NCI-H446 (cell line): ENCODE measurements at places on chromosomes 5 and 9.

DNA sequence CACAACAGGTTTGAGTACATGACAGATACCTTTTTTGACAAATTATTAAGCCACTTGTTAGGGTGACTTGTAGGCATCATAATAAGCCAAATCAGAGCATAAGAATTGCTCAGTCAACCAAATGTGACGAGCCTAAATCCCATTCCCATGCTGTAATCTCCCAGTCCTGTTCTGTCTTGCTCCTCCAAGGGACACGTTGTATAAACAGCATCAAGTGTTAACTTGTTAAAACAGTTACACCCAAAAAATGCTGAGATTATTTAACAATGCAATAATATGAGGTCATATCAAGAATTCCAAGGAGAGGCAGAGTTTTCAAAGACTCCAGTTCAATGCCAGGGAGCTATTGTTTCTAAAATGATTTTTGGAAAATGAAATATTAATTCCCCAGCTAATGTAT, 76.2 kb downstream of the SH3TC2 start:
- no peak for DNase-seq

DNA sequence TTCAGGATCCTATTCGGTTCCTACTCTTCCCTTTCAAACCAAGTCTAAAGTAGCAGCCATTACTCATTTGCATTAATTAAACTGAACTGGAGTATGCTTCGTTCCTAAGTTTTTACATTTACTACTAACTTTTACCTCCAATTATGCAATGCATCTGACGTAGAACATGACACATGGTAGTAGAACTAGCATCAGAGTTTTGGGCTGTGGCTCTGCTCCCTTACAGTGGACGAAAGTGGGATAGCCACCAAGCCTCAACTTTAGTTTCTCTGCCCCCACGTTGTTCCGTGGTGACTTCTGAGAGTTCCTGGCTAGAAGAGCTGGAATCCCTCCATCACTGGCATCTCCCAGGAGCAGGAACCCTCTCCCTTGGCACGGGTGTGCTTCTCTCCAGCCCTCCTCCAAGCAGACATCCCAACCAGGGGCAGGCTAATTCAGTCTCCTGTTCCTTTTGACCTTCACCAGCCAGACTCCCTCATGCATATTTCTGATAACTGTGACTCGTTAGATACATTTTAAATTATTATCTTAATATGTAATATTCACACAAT, 2.9 kb downstream of the IFNE start:
- no peak for DNase-seq

DNA sequence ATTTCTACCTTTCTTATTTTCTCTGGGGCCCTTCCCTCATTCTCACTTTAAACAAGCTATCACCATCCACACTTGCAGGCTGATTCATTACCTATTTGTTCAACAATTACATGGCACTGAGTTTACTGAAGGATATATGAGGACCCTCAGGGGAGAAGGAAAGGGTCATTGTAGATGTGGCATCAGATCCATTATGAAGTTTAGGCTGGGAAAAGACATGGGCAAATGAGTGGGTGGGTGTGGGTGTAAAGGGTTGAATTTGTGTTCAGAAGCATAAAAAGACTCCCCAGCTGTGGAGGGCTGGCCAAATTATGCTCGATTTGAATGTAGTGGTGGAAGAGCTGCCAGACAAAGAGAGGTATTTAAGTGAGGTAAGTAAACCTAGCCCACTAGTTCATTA, 55.9 kb upstream of the MTAP start:
- DNase-seq = no peak

- no peak for DNase-seq
These were observed 100.9 kb upstream of the PTGER4 start for GRCh38 chr5:40578501-40579451.

- no peak for DNase-seq
These were observed 85.1 kb downstream of the SSBP2 start for GRCh38 chr5:81665795-81666194.

DNA sequence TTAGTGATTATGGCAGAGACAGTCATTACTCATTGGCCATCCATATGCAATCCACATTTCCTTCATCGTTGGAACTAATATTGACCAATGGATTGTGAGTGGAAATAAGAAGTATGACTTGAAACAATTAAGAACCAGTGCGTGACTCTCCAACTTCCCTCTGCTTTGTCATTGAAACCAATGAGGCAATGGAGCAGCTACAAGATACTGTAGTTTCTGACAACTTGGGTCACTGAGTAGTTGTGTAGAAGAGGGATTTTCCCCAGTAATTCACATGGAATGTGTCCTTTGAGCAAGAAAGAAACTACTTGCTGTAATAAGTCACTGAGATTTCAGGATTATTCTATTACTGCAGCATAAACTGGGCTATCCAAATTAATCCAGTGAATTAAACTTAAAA, 785.3 kb upstream of the RIOK2 start:
- DNase-seq = no peak

DNA sequence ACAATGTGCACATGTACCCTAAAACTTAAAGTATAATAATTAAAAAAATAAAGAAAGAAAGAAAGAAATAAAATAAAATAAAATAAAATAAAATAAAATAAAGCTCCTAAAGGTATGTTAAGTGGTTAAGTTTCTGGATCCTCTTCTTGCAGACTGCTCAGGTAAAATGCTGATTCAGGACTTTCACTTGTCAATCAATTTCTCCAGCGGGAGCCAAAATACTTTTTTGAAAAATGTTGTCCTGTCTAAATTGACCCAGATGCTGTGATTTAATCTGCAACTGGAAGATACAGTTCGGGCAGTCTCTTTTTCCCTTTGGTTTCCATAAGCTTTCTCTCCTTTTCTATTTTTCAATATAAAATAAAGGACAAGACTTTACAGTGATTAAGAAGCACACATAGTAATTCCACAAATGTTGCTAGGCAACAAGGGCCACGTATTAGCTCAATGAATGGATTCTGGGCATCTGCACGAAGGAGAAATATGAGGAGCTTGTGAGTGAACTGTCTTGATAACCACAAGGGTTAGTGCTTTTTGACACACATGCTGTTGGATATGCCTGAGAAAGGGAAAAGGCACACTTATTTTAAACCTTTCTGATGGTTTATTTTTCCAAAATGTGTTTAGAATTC, 38.6 kb downstream of the HTR4 start:
- DNase-seq = peak; percentile 1

DNA sequence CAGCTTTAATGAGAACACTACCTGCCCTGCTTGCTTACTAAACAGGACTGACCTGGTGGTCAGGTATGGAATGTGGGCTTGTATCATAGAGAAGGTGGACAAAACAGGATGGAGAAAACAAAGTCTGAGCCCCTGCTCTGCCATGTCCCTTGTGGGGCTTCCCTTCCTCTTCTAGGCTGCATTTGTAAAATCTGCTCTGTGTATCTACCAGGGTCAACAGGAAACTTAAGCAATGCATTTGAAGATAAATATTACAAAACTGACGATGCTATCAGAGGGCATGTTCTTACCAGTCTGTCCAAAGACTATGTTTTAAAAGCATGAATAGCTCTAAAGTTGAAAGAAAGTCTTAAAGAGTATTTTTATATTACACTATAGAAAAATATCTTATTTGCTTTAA, 228.7 kb downstream of the DCP2 start:
- no peak for DNase-seq

DNA sequence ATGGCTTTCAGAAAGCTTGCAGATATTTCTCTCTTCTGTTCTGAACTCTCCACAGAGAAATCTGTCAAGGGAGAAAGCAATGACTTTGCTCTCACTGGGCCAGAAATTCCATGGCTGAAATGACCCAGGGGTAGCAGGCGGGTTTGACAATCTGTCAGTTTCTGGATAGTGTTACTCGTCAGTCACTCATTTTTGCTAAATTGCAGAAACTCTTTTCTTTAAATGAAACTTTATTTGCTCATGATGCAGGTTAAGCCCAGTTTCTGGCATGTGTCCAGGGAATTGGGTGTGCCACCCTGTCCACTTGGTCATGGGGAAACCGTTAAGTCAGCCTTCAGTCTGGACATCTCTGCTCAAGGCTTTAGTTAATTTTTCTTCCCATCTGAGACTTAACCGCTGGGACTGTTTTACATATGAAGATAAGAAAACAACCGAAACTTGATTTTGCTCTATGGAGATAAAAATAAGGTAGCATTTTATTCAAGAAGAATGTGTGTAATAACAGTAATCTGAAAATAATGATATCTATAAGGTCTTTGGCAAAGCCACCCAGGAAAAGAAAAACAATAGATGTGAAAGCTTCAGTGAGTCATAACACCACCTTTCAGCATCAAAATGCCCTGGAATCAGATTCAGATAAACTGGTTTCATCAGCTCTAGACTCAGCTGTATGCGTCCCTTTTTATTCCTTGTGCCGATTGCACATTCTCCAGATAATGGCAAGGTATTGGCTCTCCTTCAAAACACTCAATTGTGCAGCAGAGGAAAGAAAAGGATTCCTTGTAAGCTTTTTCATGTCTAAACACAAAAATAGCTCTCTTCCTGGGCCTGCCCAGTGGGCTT, 308.3 kb downstream of the ZSWIM6 start:
- no peak for DNase-seq

GRCh38 chr5:59744531-59744992, 149.0 kb downstream of the PDE4D start:
- DNase-seq = no peak

GRCh38 chr9:130995086-130996011, 13.6 kb upstream of the LAMC3 start:
- peak; percentile 67 for DNase-seq

DNA sequence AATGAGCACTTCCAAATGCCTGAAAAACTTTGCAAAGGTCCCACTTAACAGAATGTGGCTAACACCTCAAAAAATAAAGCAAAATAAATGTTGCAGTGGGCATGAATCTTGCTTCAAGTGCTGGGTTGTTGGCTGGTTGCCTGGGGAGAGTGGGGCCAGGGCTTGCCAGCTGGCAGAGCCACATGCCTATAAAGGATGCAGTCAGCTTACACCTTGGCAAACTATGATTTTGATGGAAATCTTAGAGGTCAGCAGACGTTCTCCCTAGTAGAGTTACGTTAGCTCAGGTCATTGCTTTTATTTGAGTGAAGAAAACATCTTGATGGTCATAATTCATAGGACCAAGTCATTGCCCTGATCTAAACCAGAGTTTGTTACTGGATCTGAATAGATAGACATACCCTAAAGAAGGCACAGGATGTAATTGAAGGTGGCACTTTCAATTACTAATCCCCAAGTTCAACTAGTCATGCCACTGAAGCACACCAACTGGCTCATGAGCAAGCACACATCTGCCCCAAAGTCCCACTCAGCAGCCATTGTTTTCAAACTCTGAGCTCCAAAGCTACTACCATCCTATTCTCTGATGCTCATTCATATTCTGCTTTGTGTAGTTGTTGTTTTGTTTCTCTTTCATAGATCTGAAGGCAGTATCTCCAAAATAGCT, 51.2 kb upstream of the ZSWIM6 start:
- DNase-seq = peak; percentile 91

GRCh38 chr5:40676613-40677343, 2.9 kb upstream of the PTGER4 start:
- no peak for DNase-seq

DNA sequence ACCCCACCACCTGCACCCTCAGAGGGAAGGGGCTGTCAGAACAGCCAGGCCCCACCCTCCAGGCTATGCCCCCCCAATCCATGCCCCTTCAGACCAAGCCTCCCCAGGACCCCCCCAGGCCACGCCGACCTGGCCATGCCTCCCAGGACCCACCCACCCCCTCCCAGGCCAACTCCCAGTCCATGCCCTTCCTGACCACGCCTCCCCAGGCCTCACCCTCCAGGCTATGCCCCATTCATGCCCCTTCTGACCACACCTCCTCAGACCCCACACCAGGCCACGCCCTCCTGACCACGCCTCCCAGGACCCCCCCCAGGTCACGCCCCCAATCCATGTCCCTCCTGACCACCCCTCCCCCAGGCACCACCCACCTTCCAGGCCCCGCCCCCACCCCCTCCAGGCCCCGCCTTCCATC, 27.6 kb downstream of the TPPP start:
- no peak for DNase-seq

- DNase-seq = no peak
These were observed 46.5 kb downstream of the POLK start for GRCh38 chr5:75558221-75558620.

DNA sequence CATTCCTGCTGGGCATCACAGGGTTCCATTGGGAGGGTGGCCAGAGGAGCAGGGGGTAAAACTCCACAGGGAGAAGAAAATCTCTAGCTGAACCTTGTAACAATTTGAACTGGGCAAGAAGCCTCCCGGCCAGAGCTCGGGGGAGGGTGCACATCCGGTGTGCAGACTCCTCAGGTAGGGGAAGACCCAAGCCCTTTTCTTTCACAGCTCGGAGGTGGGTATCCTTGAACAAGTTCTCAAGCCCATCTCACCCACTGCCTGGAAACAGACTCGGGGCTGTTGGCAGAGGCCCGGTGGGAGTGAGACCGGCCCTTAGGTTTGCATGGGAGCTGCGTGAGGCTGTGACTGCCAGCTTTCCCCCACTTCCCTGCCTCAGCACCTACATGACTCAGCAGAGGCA, 111.5 kb upstream of the IL7R start:
- DNase-seq = no peak

GRCh38 chr9:134406366-134407120, 80.3 kb downstream of the RXRA start:
- DNase-seq = no peak

- no peak for DNase-seq
These were observed 69.6 kb downstream of the CHSY3 start for GRCh38 chr5:129973716-129974426.

GRCh38 chr9:30771163-30771708, 1613.2 kb upstream of the ACO1 start:
- DNase-seq = no peak

DNA sequence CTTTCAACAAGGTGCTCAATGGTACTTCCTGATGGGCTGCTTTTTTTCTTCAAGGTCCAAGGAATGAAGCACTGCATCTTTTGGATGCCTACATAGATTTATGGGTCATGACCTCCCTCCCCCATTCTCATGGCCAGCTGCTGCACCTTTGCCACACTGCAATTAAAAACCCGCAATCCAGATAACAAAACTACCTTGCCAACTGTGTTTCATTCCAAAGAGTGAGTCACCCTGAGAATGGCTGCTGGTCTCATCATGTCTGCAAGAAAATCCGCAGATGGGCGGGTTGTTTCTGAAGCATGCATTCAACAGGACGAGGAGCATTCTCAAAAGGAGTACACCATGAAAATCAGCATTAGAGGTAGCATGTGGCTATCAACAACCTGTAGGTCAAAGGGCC, 139.8 kb downstream of the ELAVL2 start:
- no peak for DNase-seq

DNA sequence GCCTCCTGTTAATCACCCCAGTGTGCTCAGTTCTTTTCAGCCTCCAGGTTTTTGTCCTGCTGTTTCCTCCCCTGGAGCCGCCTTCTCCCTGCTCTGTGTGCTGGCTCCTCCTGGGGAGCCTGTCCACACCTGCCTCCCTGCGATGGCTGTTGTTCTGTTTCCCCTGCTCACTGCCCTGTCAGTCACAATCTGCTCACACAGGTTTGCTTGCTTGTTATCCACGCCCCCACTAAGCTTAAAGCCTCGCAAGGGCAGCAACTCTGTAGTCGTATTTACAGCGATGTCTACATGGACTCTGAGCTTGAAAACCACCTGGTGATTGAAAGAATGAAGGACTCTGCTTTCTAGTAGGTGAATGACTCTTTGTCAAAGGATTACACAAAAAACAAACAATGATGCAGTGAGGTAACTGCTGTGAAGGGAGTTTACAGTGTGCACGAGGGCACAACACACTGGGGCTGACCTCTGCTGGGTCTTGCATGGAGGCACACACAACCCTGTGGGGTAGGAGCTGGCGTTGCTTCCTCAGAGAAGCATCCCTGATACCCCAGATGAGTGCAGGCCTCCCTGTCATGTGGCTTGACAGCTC, 39.6 kb upstream of the TEX48 start:
- no peak for DNase-seq

GRCh38 chr9:94002316-94003140, 47.4 kb upstream of the BARX1 start:
- DNase-seq = peak; percentile 41
